D721Med (cell line): ENCODE measurements at places on chromosomes 6 and 20.

DNA sequence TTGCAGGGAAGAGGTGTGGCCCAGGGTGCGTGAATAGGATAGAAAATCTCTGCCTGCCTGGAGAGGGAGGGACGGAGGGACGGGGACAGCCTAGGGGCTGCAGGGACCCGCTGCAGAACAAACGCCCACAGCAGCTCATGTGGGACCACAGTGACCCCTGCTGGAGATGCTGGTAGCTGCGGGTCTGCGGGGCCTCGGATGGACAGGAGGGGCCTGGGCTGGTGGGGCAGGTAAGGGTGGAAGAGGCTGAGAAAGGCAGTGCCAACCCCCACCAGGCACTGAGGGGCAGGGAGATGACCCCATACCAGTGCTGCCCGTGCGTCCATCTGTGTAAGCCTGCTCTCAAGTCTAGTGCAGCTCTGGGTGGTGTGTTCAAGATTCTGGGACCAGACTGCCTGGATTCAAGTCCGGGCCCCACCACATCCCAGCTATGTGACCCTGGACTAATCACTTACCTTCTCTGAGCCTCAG is 39.4 kb downstream of the KIAA1755 start:
- DNase-seq, result peak; percentile 95

DNA sequence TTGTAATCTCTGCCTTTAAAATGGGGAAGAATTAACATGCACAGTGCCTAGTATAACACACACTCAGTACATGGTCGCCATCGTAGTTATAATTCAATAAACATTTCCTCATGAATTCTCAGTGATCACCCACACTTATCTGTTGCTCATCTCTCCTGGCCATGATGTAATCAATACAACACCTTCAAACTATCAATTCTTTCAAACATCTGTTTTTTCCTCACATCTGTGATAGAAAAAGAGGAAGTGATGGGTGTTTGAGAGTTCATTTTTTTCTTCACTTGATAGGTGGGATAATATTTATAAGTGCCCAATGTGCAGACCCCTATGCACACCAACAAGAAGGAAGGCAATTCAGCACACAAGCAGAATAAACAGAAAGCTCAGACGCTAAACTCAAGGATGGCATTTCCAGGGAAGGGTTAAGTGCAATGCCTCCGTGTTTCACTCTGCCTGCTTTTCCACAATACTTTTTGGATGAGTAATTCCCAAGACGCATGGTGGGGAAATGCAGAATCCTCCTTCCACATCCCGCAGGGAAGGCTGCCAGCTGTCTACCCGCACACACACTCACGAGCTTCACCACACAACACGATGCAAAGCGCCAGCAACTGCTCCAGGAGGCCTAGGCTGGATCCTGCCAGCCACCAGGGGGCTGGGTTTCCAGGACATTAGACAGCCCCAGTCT is 100.3 kb downstream of the GMPR start:
- no peak for DNase-seq

DNA sequence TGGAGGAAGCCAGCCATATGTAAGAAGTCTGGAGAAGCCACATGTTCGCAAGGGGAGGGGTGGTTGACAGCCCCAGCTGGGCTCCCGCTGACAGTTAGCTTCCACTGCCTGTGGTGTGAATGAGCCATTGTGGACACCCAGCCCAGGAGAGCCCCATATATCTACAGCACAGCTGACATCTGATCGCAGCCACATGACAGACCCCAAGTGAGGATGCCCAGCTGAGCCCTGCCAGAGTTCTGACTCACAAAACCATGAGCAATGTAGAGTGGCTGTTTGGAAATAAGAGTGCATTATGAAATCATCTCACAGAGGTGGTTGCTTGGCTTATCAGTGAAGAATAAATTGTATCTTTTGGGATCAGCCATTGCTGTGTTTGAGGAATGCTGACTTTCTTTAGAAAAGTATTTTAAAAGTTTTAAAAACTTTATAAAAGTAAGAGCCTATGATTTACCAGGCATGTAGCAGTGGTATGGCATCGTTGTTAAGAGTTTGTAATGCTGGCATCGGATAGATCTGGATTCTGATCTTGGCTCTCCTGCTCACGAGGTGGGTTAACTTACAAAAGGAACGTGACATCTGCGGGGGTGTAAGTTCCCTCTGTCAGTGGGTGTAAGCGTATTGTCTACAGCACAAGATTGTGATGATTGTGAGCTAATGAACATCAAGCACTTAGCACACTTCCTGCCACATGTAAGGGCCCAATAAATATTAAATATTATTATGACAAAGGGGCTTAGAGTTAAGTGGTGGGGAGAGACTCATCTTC is 24.1 kb downstream of the CFAP61 start:
- no peak for DNase-seq

GRCh38 chr6:159043947-159044346 is 844 bp downstream of the TAGAP start:
- DNase-seq, result no peak

GRCh38 chr20:5786930-5787795 is 37.0 kb downstream of the SHLD1 start:
- no peak for DNase-seq

DNA sequence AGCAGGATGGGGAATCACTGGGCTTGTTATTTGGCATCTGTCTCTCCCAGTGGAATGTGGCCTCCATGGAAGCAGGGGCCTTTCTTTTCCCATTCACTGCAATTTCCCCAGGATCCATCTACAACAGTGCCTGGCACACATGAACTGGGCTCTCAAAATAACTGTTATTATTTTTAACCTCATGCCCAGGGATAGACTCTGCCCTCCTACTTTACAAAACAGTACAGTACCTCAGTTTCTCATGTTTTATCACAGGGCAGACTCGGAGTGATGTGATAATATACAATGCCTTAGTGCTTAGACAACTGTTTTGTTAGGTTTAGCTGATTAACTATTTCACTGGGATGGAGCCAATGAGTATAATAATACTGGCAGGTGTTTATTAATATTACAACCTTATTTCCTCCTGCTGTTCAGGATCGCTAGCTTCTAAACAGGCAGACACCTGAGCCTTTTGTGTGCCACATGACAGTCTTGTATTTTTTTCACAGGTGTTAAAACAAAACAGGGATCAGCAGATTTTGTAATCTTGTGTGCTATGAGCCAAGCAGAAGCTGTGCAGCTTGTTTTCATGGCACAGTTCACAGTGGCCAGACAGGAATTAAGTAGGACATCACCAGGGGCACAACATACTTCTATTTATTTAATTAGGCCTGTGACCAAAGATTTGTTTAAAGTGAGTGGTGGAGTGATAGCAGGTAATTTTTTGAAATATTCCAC is 157.7 kb upstream of the EYA4 start:
- DNase-seq, result no peak

DNA sequence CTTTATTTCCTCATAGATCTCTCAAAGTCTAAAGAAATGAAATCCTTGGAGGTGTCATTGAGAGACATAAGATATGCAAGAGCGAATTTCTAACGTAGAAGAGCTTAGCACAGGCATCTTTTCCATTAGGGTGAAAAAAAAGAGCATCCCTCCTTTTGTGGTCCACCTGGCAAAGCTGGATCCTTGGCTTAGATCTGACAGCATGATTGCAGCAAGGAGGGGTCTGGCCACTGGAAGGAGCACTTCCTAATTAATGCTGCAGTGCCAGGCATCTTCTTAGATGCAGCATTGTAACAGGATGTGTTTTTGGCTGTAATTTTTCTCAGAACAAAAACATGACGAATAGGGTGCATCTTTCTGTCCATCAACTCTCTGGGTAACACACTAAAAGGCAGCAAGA is 60.1 kb upstream of the TFAP2D start:
- no peak for DNase-seq

DNA sequence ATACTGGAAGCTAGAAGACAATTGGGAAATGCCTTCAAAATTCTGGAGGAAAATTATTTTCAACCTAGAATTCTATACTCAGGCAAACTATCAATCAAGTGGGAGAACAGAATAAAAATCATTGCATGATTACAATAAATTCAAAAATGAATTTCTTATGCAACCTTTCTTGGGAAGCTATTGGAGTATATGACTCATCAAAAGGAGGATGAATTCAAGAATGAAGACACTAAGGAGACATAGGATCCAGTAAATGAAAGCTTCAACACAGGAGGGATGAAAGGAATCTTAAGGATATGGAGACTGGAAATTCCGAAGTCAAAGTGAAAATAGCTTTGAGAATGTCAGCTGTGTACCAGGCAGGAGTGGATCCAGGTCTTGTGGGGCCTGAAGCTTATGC is 12.6 kb upstream of the UBR2 start:
- no peak for DNase-seq

DNA sequence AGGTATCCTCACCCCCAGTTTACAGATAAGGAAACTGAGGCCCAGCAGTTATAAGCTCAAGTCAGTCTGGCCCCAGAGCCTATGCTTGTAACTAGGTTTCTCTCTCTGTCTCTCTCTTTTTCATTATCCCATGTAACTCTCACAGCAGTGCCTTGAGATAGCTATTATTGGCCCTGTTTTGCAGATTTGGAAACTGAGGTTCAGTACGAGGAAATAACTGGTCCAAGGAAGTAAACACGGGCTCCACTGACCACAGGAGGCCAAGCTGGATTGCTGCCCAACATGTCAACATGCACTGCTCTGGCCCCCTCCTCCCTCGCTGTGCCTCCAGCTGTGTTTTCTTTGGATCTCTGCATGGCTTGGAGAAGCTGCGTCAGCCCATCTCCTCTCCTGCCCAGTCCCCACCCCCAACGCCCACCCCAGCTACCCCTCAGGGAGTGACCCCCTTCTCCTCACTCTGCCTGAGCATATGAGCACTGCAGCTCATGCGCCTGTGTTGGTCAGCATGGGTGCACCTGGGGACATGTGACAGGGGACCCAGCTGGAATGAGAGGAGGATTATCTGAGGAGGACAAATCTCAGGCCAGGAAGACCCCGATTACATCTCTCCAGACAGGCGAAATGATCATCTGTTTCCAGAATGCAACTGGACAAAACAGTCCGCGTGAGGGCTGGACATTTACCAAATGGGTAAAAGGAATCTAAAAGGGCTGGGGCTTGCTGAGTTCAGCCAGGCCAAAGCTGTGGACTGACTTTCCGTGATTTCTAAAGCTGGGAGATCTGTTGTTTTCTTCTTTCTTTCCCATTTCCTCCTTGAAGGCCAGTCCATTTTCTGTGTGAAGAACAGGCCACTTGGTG is 7.8 kb upstream of the PLTP start:
- no peak for DNase-seq

DNA sequence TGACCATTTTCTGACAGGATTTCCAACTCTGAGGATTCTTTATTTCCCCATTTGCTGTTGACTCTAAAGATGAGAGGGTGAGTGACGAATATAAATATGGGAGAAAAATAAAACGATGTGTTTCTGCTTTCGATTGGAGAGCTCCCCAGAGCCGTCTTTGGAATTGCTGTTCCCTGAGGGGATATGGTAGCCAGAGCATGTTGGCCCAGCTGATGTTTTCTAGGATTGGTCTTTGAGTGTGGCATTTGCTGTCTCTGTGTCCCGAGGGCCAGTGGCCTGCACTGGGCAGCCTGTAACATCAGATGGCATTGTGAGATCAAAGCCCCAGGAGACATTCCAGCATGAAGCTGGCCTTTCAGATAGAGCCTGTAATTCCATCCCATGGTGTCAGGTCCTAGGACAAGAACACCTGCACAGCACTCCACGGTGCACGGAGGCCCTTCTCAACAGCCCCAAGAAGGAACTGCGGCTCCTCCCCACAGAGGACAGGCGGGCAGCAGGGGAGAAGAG is 26.7 kb downstream of the PKIG start:
- no peak for DNase-seq
